AG09309 (cell line): ENCODE measurements at places on chromosomes 16 and 17.

DNA sequence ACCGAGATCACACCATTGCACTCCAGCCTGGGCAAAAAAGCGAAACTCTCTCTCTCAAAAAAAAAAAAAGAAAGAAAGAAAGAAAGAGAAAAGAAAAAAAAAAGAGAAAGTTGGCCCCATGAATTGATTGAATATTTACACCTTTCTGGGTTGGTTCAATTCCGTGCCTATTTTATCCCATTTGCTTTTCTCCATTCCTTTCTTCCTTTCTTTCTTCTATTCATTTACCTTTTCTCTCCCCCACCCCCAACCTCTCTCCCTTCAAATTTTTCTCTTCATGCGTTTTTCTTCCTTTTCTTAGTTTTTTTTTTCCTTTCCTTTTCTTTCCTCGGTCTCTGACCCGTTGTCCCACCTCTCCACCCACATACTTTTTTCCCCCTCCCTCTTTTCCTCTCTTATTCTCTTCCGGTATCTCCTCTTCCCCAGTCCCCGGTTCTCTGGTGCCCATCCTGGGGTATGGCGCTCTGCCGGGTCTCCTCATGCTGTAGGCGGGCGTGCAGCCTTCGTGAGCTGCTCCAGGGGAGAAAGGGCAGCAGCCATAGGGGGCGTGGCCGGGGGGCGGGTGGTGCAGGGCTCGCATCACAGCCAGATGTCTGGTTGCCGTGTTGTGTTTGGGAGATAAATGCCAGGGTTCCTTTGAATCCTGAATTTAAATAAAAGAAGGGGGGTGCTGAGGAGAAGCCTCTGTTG lies 5.3 kb upstream of the COL1A1 start:
- no peak for DNase-seq

DNA sequence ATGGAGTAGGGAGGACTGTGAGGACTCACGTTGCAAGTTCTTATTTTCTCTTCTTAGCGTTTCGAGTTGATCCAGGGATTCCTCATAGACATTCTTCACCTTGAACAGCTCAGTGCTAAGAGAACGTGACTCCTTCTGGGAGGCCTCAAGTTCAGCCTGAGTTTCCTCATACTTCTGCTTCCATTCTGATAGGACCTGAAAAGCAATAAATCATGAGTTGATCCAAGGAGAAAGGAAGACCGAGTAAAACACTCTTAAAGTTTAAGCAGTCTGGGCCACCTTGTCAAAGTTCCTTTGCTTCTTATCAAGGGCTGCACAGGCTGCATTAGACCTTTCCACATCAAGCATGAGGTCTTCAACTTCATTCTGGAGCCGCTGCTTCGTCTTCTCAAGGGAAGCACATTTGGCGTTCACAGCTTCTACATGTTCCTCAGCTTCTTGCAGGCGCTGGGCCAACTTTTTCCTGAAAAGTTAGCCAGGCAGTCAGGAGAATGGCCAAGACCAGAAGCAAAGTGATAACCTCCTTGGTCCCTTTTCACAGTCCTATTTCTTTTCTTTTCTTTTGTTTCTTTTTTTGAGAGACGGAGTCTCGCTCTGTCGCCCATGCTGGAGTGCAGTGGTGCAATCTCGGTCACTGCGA lies 23.8 kb upstream of the MYH13 start:
- DNase-seq, result no peak

GRCh38 chr16:80776856-80777255 lies 27.5 kb downstream of the CDYL2 start:
- DNase-seq, result no peak

DNA sequence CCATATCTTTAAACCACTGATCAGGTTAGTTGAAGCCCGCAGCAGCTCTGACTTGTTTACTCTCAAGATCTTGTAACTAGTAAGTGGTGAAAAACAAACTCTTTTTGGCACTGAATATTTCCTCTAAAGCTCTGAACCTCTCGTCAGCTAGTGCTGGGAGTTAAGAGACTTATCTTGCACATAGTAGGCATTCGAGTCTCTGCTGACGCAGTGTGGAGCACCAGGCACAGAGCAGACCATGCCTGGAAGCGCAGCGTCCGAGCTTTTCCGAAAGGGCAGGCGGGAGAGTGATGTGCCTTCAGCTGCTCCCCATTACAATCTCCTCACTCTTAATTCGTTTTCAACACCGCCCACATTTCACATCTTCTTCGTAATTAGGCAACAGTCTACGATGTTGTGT lies 63.0 kb downstream of the SMG6 start:
- DNase-seq, result no peak

- no peak for DNase-seq
Observed at GRCh38 chr17:57535249-57535966, 209.7 kb downstream of the CCDC182 start.

DNA sequence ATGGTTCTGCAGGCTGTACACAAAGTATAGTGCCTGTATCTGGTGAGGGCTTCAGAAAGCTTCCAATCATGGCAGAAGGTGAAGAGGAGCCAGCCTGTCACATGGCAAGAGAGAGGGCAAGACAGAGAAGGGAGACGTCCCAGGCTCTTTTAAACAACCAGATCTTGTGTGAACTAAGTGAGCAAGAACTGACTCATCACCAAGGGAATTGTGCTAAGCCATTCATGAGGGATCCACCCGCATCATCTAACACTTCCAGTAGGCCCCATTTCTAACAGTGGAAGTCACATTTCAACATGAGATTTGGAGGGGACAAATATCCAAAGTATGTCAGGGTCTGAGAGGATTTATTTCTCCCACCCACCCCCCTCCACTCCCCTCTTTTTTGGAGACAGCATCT lies 56.2 kb upstream of the ELAC2 start:
- DNase-seq, result peak; percentile 8
